Stimulated activated CD4-positive, alpha-beta T cell treated with anti-CD3 and anti-CD28 coated beads, Interleukin-15, amount 100 ng/mL, for 1 hour (primary cell): ENCODE measurements at places on chromosomes 3 and 15.

DNA sequence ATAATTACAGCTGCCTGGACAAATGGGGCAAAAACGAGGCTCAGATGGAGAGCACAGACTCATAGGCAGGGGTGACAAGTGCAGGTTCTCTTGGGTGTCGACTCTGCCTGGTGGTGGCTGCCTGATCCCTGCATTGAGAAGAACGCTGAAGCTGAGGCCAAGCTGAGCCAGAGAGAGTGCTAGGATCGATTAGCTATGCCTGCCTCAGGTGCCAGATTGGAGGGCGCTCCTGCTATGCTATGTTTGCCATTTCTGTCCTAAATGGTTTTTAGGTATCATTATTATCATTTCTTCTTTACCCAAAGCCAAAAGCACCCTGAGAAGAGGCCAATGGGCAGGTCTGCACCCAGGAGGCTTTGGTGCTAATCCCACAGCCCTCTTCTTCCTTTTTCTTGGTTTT lies 53.9 kb upstream of the SLC6A11 start:
- no peak for DNase-seq

- no peak for DNase-seq
These were observed 40.8 kb upstream of the IQCF6 start for GRCh38 chr3:51819709-51820406.

GRCh38 chr3:194325424-194326153 lies 25.5 kb downstream of the CPN2 start:
- DNase-seq: no peak

DNA sequence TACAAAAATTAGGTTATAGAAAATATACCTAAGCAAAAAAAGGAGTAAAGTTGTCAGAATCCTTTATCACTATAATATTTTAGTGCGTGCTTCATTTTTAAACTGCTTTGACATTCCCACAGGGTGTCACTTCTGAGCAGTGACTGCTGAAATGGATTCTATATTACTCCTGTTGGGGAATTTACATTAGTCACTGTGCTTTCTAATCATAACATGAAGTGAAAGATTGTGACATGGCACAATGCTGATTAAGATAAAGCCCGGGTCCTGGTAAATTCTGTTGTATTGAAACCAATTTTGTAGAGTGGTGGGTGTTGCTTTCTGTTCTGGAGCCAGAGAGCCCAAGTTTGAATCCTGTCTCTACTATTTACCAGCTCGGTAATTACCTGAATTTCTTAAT lies 36.4 kb upstream of the EHHADH start:
- DNase-seq: no peak

DNA sequence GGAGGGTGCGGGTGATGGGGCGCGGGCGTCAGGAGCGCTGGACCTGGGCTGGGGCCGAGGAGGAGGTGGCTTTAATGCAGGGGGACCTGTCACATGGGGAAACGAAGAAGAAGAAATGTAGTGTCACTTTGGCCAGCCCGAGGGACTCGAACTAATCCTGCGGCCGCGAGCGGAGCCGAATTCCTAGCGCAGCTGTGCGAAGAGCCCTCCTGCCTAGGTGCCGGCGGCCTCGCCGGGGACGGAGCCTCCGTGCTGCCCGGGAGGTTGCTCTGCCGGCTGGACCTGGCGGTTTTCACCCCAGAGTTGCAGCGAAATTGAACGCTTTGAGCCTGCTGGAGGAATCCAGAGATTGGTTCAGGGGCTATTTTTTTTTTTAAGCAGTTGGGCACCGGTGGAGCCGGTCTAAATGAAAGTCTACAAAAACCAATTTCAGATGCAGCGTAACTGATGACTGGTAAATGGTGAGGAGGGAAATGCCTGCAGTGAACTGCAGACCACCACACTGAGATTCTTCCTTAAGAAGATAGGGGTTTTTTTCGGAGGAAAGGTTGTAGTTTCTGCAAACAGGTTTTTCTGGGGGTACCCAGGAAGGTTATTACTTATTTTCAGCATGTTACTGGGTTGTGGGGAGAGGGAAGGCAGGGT lies 662 bp downstream of the TMEM108 start:
- DNase-seq: no peak

- DNase-seq: no peak
These were observed 13.3 kb downstream of the PLXNB1 start for GRCh38 chr3:48416546-48416945.

GRCh38 chr15:70069716-70070115 lies 28.0 kb downstream of the TLE3 start:
- no peak for DNase-seq

GRCh38 chr3:127473244-127474024 lies 117.1 kb downstream of the TPRA1 start:
- no peak for DNase-seq

DNA sequence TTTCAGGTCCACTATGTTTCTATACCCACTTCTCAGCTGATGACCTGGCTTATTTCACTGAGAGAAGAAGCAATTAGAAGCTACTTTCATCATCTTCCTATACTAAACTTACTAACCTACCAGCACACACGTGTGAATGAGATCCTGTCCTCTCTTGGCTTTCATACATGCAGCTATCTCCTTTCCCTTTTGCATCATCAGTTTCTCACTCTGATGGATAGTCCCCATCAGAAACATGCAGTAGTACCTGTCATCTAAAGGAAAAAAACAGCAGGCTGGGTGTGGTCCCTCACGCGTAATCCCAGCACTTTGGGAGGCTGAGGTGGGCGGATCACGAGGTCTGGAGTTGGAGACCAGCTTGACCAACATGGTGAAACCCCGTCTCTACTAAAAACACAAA lies 237.6 kb upstream of the C2CD4B start:
- DNase-seq: no peak
